ENCODE measurements at places on chromosomes 6 and 20.

DNA sequence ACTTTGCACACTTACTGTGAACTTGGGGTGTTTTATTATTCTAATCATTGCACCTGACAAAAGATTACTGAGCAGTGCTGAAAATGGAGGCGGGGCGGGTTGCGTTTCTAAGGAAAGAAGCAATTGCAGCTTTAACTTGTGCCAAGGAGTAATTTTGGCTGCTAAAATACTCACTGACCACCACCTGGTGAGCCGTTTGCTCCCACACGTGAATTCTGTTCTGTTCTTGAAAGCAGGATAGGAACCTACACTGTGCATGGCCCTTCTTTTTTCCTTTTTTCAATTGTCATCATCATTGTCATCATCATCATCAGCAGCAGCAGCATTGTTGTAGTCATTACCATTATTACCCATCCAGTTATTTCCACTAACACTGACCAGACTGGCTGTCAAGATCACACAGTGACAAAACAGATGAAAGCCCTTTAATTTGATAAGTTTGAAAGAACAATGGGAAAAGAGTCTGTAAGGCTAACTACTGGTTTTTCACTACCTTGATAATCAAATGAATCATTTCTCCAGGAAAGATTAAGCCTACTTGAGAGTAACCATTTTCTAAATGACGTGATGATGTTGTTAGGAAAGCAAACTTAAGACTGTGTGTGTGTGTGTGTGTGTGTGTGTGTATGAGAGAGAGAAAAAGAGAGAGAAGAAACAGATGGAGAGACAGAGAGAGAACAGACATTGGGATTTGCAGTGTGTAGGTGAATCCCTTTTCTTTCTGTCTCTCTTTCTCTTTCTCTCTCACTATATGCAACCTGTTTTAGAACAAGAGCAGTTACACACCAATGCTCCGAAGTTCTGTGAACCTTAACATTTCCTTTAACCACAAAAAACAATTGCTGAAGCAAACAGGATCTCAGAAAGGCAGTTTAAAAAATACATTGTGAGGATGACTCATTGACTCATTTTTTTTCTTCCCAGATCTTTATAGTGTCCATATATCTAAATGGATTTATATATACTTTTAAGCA, 3.8 kb downstream of the RIPOR2 start:
- no peak for DNase-seq

DNA sequence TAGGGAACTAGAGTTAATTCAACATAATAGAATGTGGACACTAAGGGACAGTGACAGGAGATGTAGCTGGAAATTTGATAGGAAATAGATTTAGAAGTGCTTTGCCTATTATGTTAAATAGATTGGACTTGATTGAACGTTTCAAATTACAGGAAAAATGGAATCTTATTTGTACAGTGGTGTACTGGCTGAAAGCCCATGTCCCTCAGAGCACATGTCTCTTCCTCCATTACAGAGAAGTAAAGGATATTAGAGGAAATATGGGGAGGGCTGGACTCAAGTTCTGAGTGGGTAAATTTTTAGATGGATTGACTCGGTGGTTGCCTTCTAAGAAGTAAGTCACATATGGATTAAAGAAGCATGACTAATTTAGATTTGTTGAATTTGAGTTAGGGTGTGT, 11.4 kb downstream of the PKIB start:
- no peak for DNase-seq

- no peak for DNase-seq
These were observed 12.8 kb downstream of the ULBP3 start for GRCh38 chr6:150056156-150056555.

GRCh38 chr20:49323622-49324238, 45.9 kb upstream of the ZNFX1 start:
- no peak for DNase-seq

DNA sequence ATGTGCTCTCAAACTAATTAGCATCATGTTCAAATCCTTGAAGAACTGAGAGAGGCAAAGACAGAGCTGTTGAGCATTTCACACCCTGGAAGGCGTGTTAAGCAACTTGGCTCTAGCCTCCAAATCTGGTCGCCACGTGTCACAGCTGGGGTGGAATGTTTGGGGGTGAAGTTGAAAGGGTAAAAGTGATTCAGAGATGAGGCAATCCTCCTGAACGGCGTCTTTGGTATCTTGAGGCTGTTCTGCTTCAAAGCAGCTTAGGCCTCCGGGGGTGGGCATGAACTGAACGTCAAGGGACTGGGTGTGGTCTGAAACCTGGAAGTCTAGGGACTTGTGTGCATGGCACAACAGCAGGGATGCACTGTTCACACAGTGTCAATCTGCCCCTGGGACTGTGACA, 62.3 kb downstream of the TRAM2 start:
- DNase-seq, result no peak

DNA sequence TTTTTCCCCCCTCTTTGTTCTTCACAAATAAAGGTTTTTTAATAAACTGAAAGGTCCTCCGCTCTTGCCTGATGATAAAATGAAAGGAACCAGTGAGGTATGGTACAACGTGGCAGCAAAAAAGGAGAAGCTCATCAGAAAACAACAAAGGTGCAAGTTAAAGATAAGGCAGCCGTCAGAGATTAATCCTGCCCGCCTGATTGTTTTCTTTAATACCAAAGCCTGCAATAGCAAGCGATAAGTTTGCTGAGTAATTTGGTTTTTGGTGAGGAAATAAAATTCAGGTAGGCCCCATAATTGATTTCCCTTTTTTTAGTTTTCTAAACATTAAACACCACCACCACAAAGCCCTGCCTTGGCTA, 177.9 kb downstream of the MBOAT1 start:
- no peak for DNase-seq

DNA sequence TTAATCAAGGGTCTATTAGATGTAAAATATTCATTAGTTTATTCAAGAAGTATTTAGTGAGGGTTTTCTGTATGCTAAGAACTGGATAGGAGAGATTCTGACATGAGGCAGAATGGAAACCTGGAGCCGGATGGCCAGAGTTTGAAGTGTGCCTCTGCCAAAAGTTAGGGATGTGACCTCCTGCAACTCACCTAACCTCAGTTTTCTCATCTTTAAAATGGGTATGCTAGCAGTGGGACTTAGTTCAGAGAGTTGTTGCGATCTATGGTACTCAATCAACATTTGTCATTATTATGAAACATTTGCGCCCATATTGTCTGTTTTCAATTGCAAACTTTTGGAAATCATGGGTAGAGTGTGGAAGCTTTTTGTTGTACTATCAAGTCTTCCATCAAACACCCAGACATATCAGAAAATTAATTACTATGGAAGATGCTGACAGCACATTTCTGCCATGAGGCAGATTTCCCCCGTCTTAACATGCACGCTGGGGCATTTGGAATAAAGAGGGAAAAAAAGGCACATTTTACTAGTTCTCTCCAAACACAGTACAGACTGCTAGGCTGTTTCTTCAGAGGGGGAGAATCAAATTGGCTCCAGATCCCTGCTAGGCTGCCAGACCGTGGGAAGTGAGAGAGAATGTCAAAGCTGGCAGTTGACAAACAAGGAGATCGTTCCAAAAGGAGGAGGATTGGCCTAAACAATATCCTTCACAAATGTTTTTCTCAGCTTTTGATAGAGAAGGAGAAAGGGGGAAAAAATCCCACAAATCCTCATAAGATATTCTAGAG, 205.3 kb upstream of the TSHZ2 start:
- DNase-seq, result no peak

DNA sequence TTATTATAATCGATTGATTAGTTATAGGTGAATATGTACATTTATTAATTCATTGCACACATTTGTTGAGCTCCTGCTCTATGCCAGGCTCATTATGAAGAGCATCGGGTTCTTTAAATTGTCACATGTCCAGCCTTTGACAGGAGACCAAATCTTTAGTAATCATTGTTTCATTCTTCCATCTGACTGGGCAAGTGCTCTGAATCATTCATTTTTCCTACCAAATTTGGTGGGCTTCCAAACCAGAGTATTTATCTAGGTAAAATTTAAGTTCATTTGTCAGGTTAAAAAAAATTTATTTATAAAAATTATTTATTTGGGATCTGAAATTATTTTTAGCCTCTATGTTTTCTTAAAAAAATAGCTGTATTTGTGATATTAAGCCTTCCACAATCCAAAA, 404.9 kb upstream of the MMS22L start:
- no peak for DNase-seq

- DNase-seq, result no peak
These were observed 112.1 kb upstream of the IYD start for GRCh38 chr6:150256618-150257272.

GRCh38 chr6:90397047-90397446, 100.4 kb upstream of the BACH2 start:
- DNase-seq, result no peak

GRCh38 chr20:9912858-9913434, 74.1 kb upstream of the PAK5 start:
- no peak for DNase-seq

- no peak for DNase-seq
These were observed 949 bp downstream of the TXLNB start for GRCh38 chr6:139290787-139291311.

GRCh38 chr6:139602577-139602976, 228.1 kb upstream of the CITED2 start:
- DNase-seq, result no peak

DNA sequence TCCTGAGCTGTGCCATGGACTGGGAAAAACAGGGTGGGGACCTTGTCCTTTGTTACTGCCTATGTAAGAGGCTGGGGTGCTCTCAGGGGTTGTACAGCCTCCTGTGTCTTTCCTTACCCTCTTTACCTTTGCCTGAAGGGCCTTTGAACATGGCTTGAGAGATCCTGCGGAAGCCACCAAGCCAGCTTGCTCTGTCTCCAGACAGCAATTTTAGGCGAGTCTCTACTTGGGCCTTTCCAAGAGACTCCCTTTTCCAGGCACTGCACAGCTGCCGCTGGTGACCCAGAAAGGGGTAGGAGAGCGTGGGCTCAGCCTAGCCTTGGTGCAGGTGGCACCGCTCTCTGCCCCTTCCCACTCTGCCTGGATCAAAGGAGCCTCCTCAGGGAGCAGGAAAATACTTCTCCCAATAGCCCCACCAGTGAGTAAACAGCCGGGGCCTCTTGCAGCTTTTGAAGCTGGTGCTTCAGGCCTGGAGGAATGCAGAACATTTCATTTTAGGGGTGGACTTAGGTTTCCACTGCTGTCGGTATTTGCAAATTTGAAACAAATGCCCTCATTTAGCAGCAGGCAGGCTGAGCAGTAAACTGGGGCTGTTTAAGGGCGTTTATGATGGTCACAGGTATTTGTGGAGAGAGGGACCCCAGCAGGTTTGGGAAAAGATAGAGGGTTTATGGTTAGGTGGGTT, 13.9 kb downstream of the PTK7 start:
- no peak for DNase-seq

DNA sequence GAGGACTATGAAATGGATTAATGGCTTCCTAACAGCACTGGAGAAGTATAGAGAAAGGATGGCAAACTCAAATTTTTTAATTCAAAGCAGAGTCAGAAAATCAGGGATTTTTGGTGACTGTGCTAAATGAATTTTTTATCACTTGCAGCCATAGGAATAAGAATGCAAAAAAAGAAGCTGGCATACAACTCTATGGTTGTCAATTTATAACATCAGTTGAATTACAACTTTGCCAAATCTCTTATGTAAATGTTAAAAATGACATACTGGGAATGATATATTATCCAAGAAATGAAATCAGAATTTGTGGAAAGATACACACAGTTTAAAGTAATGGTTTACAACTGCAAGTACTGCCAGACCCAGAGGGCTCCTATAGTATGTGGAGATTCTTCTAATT, 106.5 kb downstream of the HTR1B start:
- DNase-seq, result no peak

DNA sequence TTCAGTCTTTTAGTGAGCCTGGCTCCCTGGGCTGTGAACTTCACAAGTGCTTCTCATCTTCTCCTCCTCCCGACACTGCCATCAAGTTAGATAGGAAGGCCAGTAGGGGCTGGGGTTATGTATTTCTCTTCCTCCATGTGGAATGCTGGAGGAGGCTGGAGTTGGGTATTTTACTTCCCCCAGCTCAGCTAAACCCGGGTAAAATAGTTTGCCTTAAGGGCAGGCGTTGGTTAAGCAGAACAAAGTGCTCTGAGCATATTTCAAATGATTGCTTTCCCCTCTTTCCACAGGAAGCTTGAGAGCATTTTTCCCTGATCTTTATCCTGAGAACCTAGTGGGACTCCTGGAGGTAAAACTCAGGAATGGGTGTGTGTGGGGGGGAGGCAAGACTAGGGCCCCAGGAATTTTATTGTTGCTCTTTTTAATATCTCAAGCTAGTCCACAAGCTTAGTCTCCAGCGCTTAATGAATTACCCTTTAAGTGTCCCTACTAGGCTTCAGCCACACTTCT, 16.9 kb upstream of the SUPT3H start:
- DNase-seq, result no peak

DNA sequence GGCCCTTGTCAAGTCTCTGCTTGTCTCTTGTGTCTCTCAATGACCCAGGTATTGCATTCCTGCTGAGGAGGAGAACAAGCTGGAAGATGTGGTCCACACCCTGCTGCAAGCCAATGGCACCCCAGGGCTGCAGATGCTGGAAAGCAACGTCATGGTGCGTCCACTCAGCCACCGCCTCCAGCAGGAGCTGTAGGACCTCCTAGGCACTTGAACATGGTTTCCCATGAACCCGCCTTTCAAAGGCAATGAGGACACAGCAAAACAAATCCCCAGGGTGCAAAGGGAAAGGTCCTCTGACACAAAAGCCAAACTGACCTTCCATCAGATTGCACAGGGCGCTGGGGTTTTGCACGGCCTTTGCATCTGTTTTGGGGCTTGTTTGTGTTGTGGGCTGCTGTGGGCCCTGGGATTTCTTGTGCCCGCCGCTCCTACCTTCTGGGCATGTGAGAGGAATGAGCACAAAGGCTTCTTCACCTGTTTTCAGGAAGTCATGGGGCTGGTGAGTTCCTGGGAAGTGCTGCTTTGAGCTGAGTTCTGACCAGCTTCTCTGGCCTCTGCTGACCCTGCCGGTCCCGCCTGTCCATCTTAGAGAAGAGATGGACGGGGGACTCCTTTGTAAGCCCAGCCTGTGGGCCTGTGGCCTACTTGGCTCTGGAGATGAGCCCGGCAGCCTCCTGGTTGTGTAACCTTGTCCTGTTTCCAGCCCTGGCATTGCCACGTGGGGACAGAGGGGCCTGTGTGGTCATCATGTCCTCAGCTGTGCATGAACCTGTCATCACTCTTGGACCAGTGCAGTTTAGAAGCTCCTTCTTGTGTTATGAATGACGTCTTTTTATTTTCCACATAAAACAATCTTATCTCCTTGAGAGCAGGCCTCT, 151.3 kb downstream of the DTNBP1 start:
- no peak for DNase-seq

DNA sequence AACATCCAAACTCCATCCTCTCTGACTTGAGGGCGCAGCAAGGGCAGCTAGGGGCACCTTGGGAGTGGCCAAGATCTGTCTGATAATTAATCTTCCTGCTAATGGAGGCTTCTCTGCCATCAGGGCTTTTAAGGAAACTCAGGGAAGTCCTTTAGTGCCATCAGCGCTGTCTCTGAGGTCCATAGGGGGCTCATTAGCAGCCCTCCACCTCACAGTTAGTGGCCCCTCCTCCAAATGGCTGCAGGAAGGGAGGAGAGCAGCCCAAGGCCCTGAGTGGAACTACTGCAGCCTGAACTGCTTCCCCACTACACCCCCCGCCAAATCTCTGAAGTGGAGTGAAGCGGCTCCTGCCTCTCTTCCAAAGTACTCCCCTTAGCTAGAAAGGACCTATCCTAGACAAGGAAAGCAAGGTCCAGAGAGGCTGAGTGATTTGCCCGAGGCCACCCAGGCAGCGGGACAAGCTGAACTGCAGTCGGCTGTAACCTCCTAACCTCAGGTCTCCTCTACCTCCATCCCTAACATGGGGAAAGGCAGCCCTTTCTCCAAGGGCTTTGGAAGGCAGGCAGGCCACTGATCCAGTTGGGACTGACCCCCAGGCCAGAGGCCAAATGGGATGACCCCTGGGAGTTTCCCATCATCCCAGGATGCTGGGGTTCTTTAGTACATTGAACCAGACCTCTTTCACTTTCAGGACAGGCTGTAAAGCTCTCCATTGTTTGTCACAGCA, 39.5 kb upstream of the ZFAND3 start:
- DNase-seq, result no peak
